ENCODE measurements at places on chromosomes 4 and X. TPM values are rescaled to one million over a fixed set of nuclear protein-coding genes. Genes with fewer than 3 reads are reported as not detected.
A peak's percentile ranks its signal among the peaks of the same experiment; 100 is the strongest.

DNA sequence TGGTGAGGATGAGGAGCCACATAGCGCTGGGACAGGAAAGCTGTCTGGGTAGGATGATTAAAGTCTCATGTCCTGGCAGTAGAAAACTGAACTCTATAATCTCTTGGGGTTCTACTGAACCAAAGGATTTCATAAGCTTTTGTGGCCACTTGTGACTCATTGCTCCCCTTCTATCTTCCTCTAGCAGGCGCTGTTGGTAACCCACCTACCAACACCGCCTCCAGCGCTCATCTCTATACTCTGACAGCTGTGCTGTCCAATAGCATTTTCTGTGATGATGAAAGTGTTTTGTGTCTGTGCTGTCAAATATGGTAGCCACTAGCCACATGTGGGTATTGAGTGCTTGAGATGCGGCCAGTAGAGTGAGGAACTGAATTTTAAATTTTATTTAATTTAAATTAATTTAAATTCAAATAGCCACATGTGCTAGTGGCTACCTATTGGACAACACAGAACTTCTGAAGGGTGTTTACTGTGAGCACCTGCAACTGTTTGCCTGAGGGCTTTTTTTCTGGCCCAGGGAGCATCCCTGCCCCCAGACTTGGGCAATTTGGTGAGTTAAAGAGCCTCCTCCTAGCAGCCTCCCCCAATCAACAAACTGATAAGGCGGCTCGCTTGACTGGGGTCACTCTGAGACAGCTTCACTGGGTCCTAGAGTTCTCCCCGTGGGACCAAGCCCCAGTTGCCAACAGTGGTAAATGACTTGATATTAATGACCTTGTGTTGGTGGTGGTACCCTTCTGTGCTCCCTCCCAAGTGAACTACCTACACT, 169.2 kb upstream of the ATP6AP2 start:
- DNase-seq: no peak

GRCh38 chrX:56790778-56791177, 61.7 kb downstream of the NBDY start:
- no peak for DNase-seq

DNA sequence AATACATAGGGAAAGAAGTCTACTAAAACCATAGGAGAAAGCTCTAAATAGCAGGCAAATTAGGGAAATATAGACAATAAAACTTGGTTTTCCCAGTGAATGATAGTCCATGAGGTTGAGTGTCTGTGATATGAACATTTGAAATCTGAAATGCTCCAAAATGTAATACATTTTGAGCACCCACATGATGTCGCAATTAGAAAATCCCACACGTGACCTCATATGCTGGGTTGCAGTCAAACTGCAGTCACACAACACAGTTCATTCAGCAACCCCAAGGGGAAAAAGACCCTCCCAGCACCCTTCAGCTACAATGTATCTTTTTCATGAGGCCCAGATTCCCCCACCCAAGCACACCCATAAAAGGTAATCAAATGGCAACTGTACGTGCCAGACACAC, 155.6 kb downstream of the BTC start:
- no peak for DNase-seq

- no peak for DNase-seq
Observed at GRCh38 chrX:18449236-18449635, 23.8 kb downstream of the CDKL5 start.

DNA sequence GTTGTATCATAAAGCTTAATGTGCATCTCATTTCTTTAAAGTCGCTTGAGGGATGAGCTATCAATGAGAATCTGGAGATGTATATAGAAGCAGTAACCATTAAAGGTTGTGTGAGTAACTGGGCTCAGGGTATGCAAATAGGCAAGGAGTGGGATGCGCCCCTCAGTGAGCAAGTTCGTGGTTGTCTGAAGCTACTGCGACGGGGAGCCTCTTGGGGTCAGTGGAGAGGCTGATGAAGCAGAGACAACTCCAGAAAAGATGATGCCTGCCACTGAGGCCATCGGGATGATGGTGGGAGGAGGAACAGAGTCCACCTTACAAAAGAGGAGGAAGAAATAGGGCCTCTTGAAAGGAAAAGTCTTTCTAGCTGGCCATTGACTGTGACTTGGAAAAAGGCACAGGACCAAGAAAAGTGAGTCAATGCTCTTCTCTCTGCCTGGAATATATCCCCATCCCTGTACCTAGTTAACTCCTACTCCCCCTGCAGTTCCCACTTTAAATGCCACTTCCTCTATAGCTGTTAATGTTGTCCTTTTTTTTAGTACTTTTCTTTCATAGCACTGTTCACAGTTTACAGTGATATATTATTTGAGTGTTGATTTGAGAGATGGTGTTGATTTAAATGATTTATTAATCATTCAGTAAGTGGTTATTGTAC, 51.4 kb upstream of the LSM6 start:
- DNase-seq: no peak

DNA sequence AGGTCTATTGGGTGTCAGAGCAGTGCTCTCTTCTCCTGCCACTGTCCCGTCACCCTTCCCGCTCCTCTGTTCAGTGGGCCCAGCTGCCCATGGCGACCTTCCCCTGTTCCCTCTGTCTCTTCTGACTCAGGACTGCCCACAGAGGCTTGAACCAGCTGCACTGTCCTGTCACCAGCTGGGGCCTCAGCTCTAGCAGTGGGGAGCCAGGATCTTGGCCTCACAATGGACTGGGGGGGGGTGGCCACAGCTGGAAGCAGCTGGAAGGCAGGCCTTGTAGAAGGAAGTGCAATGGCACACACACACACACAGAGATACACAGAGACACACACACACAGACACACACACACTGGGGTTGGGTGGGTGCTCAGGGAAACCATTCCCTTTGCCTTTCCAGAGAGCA, 114.0 kb upstream of the PJA1 start:
- no peak for DNase-seq

DNA sequence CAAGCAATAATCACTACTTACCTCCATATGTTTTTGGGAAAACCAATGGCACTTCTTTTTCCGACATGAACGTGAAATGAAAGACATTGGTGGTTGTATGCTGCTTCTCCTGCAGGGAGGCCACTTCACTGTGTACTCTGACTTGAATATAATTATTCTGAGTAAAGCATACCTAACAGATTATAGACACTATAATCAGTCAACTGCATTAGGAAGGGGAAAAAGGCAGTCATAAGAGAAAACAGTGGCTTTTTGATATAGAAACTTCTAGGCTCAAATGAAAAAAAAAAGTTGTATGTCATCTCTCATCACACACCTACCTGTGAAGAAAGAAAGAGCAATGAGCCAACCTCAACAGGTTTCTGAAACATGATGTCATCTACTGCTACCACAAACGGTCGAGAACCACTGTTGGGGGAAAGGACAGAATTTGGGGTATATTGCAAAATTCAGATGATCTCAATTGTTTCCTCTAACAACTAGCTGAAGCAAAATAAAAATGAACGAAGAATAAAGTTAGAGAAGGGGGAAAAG, 37.4 kb downstream of the PRDX4 start:
- no peak for DNase-seq

DNA sequence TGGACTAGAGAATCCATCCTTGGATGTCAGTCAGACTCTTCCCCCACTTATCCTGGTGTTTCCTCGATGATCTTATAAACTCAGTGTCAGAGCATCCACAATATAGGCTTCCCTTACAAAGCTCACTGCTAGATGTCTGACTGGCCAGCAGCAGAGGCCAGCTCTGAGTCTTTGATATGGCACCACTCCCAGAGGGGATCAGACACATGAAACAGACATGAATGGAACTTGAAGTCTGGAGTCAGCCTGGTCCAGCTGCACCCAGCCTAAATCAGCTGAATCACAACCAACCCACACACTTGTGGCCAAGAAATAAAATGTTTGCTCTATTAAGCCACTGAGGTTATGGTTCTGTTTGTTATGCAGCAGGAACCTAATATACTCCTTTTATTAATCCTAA, 129.6 kb upstream of the MED14 start:
- DNase-seq: peak; percentile 75

NAT8L gene
- total RNA-seq: 0.14 TPM

DNA sequence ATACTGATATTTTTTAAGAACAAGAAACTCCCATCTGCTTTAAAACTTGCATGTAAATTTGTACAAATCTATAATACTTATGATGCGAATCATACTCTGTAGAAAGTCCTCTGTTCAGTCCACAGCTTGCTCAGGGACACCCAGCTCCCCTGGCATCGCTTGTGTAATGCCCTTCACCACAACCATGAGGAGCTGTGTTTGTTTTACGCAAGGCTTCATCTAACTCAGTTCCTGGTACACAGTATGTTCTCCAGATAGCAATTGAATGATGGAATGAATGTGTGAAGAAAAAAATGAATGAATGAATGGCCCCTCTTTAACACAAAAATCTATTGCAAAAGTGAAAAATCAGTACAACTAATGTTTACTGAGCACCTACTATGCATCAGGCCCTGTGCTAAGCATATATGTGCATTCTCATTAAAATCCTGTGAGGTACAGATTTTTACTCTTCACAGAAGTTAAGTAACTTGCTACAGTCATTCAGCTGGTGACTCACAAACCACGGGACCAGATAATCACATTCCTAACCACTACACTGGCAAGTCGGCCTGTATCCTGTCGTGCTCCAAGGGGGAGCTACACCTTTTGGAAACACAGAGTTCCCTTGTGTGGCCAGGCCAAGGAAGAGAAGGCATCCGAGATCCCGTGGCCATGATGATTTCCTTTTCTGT, 58.7 kb upstream of the KDR start:
- peak; percentile 92 for DNase-seq

GRCh38 chr4:15013585-15013984, 11.3 kb downstream of the CPEB2 start:
- DNase-seq: no peak

GRCh38 chrX:70231666-70232065, 2.8 kb upstream of the AWAT1 start:
- no peak for DNase-seq

PNMA6A gene
- total RNA-seq: 0.34 TPM

CABS1 gene
- total RNA-seq: not detected

CITED1 gene
- total RNA-seq: 0.27 TPM

MUC7 gene
- not detected for total RNA-seq

GPR119 gene
- not detected for total RNA-seq

- no peak for DNase-seq
Observed at GRCh38 chr4:73844806-73845205, 8.3 kb upstream of the PF4V1 start.

DNA sequence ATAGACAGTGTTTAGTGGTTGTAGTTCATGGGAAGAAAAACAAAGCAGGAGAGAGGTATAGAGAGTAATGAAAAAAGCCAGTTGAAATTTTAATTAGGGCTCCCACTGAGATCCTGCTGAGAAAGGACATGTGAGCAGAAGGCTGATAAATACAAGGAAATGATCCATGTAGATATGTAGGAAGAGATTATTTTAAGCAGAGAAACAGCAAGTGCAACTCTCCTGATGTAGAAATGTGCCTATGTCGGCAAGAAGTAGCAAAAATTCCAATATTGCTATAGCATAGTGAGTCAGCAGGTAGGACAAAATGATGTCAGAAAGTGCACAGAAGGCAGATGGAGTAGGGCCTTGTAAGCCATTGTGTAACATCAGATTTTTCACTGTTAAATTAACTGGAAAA, 1027.3 kb downstream of the PCDH18 start:
- DNase-seq: no peak

- no peak for DNase-seq
Observed at GRCh38 chrX:8242431-8243020, 71.5 kb upstream of the VCX2 start.

GRCh38 chr4:13626492-13627177, 890 bp downstream of the BOD1L1 start:
- no peak for DNase-seq

DNA sequence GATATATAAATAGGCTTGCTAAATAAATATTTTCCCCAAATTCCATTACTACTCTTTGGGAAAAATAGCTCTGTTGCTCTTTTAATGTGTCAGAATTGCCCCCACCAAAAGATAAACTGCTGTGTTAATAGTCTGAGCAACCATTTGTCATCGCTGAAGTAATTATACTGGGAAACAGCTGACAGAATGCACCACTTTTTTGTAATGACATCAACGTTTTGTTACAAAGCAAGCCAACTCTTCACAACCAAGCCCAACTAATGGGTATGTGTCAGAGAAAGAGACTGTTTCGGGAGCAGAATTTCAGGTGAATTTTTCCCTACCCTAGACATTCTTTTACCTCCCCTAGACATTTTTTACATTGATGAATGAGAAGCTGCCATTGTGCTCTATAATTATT, 405.0 kb upstream of the MAGEB18 start:
- no peak for DNase-seq

DNA sequence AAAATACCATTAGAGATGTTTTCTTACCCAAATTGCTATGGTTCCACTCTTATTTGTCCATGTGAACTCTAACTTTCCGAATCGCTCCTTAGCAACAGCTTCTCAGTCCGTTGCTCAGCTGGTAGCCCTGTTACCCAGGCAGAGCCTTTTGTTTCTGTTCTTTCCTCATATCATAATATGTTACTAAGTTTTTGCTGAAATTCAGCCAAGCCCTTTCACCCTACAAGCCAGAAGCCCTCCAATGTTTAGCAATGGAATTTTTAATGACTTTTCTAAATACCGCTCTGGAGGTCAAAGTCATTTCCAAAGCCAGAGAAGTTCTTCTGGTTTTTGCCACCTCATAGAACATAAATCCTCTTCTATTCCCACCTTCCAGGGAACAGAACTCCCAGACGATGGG, 1029.5 kb downstream of the C4orf33 start:
- DNase-seq: no peak

- peak; percentile 9 for DNase-seq
Observed at GRCh38 chrX:10486373-10486772, 134.0 kb downstream of the MID1 start.

TEX11 gene
- total RNA-seq: not detected

DNA sequence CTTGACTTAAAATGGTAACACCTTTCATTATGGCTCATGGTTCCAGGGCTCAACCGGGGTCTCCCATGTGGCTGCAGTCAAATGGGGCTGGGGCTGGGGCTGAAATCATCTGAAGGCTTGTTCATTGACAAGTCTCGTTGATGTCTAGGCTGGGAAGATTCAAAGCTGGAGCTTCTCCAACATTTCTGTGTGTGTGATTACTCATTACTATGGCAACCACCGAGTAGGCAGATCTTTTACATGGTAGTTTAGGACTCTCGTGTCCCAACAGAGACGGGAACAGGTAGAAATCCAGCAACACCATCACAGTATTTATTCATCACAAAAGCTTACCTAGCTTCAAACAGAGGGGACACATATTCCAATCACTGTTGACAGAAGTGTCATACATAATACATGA, 7.8 kb downstream of the YTHDC1 start:
- peak; percentile 74 for DNase-seq

DNA sequence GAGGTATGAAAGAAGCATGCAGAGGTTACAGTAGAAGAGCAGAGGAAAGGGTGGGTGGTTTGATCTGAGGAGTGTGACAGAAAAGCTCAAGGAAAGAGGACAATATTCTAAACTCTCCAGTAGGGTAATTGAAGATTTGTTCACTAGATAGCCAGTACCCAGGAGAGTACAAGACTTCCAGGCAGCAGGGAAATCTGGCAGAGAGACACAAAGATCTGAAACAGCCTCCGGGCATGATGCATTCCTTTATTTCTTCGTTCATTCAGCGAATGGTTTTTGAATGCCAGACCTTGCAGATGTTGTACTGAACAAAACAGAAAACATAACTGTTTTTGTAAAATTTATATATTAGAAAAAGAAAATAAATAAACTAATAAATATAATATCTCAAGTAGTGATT, 766.6 kb downstream of the FAT4 start:
- DNase-seq: no peak

ENAM gene
- 0.14 TPM for total RNA-seq
